ENCODE measurements at places on chromosomes 13 and 19.
A peak's percentile ranks its signal among the peaks of the same experiment; 100 is the strongest.

GRCh38 chr19:55694241-55694655 lies 19.2 kb downstream of the EPN1 start:
- DNase-seq, result no peak

DNA sequence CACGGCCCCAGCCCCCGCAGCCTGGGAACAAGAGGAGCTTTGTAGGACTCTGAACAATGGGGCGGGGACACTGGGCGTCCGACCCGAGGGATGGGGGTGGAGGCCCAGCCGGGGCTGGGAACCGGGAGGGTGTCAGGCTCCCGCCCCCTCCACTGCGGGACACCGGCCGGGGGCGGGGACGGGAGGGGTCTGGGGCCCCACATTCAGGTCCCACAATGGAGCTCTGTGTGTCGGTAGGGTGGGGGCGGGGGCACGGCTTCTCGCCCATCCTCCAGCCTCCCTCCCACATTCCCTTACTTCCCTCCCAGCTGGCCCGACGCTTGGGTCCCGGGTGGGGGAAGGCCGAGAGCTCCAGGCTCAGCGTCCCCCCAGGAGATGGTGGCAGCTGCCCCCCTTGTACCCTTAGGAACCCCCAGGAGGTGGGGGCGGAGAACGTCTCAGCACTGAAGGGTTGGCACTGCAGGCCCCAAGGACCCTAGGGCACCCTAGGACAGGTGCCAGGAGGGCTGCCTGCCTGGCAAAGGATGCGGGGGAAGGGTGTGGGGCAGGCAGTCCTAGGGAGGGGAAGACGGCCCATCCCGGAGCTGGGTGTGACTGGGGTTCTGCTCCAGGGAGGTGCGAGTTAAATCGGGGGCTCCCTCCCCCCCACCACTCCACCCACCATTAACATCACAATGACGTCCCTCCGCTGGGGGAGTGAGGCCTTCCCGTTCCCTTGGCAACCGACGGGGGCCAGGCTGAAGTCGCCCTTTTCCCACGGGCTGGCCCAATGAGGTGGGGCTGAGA lies 5.3 kb downstream of the TTYH1 start:
- no peak for DNase-seq

GRCh38 chr19:33523167-33523566 lies 1.6 kb upstream of the PEPD start:
- DNase-seq, result no peak

DNA sequence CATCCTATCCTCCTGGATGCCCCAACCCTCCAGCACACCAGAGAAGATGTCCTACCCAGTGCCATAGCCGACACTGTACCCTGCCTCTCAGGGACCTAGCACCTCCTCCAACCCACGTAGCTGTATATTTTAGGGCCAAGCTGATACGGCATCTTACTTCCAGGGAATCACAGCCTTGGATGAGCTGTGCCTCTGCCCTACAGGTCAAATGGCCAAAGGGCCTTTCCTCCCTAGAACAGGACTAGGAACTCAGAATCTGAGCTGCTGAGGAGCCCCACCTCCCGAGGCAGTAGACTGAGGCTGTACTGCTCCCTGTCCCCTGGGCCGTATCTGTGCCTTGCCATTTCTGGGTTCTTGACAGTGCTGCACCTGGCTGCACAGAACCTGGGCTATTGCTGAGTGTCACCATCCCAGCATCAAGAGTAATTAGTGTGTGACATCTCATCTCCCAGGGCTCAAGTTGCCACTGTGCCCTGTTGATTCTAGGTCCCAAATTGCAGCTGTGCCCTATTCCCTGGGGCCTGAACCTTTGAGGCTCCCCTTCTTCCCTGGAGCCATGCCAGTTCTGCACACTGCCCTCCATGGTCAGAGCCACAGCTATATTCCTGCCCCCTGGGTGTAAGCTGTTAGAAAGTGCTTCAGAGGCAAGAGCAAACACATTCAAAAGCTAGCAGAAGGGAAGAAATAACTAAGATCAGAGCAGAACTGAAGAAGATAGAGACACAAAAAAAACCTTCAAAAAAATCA lies 41.0 kb downstream of the VWA8 start:
- DNase-seq, result no peak

GRCh38 chr13:101455863-101456262 lies 3.4 kb downstream of the ITGBL1 start:
- DNase-seq, result peak; percentile 78

- peak; percentile 91 for DNase-seq
These were observed 15.1 kb downstream of the CCDC97 start for GRCh38 chr19:41324921-41325639.

GRCh38 chr13:64256751-64257150 lies 2841.1 kb upstream of the PCDH20 start:
- no peak for DNase-seq

DNA sequence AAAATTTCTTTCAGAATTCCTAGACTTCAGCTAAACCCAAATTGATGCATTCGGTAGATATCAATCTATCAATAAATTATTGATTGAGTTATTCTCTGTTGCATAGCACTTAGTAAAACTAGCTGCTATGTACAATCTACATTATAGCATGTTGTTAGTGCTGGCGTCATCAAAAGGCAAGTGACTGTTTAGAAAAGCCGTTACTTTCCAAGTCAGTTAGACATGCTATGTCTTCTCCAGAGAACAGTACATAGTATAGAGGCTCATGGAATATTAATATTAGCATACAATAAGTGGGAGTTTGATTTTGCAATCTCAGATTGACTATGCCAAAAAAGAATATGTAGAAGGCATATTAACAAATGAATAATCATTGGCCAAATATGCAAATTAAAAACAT lies 165.6 kb downstream of the DCT start:
- DNase-seq, result no peak

DNA sequence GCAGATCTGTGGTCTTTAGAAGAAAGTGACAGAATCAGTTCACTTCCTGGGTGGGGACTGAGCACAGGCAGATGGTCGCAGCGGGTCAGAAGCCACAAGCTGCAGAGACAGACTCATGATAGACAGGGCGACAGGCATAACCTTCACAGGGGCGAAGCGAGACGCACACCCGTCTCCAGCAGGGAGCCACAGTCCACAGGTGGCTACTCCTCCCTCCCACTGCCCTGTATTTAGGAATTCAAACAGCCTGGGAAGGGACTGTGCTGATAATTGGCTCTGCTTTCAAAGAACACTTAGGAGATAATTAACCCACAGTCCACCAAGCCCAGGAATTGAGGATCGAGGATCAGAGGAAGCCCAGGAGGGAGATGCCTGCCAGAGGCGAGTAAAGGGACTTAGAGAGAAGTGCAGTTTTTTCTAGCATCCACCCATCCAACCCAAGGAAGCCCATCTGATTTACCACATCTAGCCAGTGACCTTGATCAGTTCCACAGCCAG lies 23.2 kb downstream of the RFX2 start:
- no peak for DNase-seq

GRCh38 chr13:32790731-32791130 lies 204.5 kb downstream of the PDS5B start:
- no peak for DNase-seq

DNA sequence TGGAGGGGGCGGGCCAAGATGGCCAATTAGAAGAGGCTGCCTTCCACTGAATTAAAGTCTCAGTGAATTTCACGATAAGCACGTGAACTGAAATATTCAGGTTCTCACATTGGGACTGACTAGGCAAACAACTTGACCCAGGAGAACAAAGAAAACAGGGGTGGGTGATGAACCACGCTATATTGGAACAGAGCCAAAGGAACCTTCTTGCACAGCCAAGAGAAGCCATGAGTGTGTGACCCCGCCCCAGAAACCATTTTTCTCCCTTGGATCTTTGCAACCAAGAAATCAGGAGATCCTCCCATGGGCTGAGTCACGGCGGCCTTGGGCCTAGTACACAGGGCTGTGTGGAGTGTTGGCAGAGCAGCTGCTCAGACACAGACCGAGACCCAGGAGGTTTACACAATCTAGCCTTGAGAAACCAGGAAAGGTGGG lies 36.8 kb downstream of the ERICH4 start:
- peak; percentile 90 for DNase-seq

GRCh38 chr13:31896427-31896826 lies 135.1 kb upstream of the FRY start:
- no peak for DNase-seq

DNA sequence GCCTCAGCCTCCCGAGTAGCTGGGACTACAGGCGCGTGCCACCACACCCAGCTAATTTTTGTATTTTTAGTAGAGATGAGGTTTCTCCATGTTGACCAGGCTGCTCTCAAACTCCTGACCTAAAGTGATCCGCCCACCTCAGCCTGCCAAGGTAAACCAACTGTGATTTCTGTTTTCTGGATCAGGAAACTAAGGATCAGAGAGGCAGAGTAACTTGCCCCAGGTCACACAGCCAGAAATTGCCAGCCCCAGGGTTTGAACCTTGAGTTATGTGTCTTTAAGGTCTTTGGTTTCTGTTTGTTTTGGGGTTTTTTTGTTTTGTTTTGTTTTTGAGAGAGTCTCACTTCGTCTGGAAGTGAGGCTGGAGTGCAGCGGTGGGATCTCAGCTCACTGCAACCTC lies 4.2 kb upstream of the PLIN3 start:
- DNase-seq, result no peak

GRCh38 chr13:102769679-102770078 lies 3.9 kb downstream of the TEX30 start:
- no peak for DNase-seq

DNA sequence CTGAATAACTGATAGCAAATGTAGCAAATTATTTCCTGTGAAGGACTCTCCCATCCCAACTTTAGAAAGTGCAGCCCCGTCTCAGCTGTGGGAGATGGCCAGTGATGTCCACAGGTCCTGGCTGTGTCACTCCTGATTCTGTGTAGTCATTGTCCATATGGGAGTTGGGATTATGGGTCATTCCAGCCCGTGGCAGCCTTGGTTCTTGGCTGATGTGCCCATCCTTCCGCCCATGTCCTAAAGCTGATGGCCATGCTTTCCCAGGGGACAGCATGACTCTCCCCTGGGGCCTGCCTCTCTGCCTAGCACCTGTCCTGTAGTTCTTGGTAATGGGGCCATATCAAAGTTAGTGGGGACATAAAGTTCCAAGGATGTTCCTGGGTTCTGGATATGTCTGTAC lies 43.9 kb upstream of the C1QTNF9 start:
- no peak for DNase-seq

GRCh38 chr19:6354098-6354674 lies 7.1 kb upstream of the CLPP start:
- no peak for DNase-seq

DNA sequence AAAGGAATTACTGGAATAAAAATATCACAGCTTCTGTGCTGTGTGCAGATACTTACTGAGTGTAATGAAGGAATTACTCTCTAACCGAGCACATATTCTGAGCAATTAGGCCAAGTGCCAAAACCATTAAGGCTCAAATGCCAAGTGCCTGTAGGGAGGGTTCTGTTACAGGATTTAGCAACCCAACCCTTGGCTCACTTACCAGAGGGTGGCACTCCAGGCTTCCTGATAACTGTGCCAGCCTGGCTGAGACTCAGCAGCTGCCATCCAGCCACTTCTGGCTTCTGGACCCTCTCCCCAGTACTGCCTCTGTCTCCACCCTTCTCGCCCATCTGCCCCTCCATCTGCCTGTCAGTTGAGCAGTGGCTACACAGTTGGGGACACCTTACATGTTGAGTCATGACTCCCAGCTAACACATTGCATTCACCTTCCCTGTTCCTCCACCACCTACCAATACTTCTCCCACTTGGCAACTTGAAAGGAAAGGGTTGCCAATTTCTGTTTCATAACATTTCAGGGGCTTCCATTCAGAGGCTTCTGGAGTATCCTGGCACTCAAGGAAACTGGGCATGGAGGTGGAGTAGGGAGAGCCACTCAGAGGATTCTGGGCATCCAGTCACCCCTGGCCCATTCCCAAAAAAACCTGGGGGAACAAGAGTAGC lies 110.5 kb downstream of the COG6 start:
- no peak for DNase-seq

DNA sequence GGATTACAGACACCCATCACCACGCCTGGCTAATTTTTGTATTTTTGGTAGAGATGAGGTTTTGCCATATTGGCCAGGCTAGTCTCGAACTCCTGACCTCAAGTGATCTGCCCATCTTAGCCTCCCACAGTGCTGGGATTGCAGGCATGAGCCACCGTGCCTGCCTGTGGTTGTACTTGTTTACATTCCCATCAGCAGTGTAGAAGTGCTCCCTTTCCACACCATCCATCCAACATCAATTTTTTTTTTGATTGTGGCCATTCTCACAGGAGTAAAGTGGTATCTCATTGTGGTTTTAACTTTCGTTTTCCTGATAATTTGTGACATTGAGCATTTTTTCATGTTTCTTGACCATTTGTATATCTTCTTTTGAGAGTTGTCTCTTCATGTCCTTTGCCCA lies 1019.4 kb upstream of the SLC10A2 start:
- no peak for DNase-seq

GRCh38 chr13:52845766-52846566 lies 2.5 kb downstream of the PCDH8 start:
- DNase-seq, result peak; percentile 26

DNA sequence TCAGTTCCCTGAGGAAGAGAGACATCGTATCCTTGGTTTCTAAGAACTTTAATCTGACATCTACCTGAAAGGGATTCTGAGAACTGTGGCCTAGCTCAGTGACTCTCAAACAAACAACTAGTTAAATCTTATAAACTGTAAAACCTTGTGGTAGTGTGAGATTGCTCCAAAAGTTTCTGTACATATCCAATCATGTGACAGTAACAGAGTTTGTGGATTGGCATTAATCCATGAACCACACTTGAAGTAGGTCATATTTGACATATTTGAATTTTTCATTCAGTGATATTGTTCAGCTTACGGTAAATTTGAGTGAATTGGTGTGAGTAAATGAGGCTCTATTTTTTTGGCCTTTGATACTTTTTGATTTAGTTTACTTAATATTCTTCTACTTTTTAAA lies 15.0 kb downstream of the TDRD3 start:
- DNase-seq, result no peak
